Esophagus muscularis mucosa (tissue), 4 donors: ENCODE measurements at places on chromosomes 7 and 10.

- DNase-seq, result no peak
These were observed 277.9 kb downstream of the HPSE2 start for GRCh38 chr10:98957801-98958200.

DNA sequence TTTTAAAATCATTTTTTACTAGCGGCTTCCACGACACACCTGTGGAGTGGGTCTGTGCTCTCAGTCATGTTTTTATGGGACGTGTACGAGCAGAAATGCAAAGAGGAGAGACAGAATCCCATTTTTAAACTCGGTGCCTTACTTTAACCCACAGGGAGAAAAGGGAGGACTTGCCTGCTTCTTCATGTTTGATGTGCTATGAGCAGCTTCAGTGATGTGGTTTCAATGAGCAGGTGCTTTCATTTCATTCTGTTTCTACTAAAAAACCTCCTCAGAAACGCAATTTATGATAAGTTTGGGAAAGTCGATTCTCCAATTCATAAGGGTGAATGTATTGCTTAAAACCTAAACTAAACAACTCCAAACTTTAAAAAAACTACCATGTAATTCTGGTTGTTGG, 537.2 kb downstream of the GATA3 start:
- no peak for DNase-seq

DNA sequence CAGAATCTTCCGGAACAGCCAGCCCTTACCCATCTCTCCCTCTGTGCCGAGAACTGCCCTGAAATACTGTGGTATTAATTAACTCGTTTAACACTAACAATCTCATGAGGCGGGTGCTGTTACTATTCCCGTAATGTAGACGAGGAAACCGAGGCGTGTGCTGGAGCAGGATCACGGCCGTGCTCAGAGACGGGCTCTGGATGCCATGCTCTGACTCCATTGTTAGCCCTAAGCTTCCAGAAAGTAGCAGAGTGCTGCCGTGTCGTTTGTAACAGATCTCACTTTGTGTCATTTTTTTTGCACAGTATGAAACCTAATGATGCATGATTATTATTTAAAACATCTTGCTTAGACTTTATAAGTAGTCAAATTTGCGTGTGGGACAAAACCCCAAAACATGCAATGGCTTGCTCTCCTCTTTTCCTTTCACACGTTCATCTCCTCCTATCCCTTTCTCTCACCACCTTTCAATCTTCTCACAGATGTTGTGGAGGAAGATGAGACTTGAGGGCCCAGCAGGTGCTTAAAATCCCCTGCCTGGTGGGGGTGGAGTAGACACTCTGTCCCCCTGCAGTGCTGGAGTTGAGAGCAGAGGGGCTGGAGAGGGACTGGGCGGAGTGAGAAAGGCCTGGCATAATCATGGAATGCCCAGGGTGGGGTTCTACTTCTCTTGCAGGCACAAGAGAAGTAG, 482 bp upstream of the ACTR3C start:
- DNase-seq, result no peak

DNA sequence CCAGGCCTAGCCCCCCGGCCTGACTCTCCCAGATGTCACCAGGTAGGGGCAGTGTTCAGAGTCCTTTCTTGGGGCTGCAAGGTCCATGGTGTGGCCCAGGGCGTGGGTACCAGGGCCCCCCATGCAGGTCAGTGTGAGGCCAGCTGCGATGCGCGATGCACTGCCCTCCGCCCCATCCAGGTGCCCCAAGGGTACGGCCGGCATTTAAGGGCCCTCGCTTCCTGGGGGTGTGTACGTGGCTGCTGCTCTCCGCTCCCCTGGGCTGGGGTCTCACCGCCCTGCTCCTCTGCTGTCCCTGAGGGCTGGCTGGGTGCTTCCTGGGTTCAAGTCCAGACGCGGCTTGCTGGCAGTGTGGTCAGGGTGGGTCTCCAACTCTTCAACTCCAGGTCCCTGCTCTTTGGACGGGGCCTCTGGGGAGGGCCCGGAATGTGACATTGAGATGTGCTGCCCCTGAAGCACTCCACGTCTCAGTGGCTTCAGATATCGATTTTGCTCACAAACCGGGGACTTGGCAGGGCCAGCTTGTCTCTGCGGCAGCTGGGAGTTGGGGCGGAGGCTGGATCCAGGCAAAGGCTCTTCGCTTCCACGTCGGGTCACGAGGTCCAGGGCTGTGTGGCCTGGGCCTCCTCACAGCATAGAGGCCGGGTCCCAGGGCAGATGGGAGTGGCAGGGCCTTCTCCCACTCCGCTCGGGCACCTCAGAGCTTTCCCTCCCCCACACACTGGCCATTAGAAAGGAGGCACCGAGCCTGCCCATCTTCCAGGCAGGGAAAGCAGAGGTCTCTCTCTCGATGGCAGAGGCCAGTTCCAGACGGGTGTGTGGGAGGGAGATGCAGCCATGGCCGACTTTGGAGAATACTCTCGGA, 93.2 kb downstream of the UNCX start:
- DNase-seq, result no peak

- peak; percentile 96 for DNase-seq
These were observed 55.8 kb downstream of the RBM17 start for GRCh38 chr10:6144406-6145165.
